Activated CD4-positive, alpha-beta T cell treated with anti-CD3 and anti-CD28 coated beads, Interleukin-2, amount 10 ng/mL, durations not matched to agents 24 days and 14 days (primary cell): ENCODE measurements at places on chromosomes 16 and 17. TPM values are rescaled to one million over a fixed set of nuclear protein-coding genes. Genes with fewer than 3 reads are reported as not detected.

TP53TG3 gene
- not detected in 2 replicates for total RNA-seq

ACSM3 gene
- total RNA-seq: 2.7 and 3.5 TPM in 2 replicates

FGF11 gene
- 9.4 and 9.5 TPM in 2 replicates for total RNA-seq

HAP1 gene
- total RNA-seq: 0.02 and 0.05 TPM in 2 replicates

TAT gene
- total RNA-seq: not detected in 2 replicates

ALOX15B gene
- total RNA-seq: not detected in 2 replicates

RHBDL1 gene
- 1.1 and 1.2 TPM in 2 replicates for total RNA-seq

ABCC11 gene
- total RNA-seq: 0.12 TPM in 1 of 2 replicates, not detected in the other

STAT3 gene
- total RNA-seq: 252 and 258 TPM in 2 replicates

- peaks cover 18% of the 10 kb centered on the region for H3K36me3 ChIP-seq
- peak overlapping the region; percentile 20 for H3K27ac ChIP-seq
- DNase-seq: no peak
- peaks cover 8% of the 10 kb centered on the region for H3K4me1 ChIP-seq
- H3K27me3 ChIP-seq: no peaks in the 10 kb centered on the region
Measured at GRCh38 chr16:23081675-23082119, 67.6 kb downstream of the USP31 start.

- H3K27ac ChIP-seq: peak overlapping the region; percentile 56
- H3K4me3 ChIP-seq: peak overlapping the region; percentile 61
- H3K36me3 ChIP-seq: no peaks in the 10 kb centered on the region
- H3K27me3 ChIP-seq: peaks cover 15% of the 10 kb centered on the region
Measured at GRCh38 chr16:3004781-3005284, 7.9 kb upstream of the CLDN9 start.

- no peak overlapping the region for H3K4me3 ChIP-seq
- peak overlapping the region; percentile 75 for H3K27ac ChIP-seq
- DNase-seq: peak; percentile 62
- H3K36me3 ChIP-seq: peaks cover 61% of the 10 kb centered on the region
- peaks cover 60% of the 10 kb centered on the region for H3K4me1 ChIP-seq
Measured at GRCh38 chr17:2064520-2064971, 9.6 kb downstream of the HIC1 start.

DNA sequence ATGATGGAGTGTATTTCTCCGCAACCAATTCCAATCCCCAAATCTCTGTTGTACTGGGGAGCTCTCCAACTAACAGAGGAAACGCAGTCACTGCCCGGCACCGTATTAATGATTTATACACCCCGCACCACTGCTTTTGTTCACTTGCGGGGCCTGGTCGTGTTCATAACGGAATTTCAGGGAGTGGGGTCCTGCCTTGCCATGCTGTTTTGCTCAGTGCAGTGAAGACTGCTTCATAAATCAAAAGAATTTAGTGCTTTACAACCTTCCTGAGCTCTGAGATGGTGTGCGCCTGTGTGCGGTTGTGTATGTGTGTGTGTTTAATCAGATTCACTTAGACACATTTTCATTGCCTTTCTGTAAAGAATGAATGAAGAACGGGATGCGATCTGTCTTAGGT lies 18.5 kb upstream of the RBFOX1 start:
- H3K4me3 ChIP-seq: no peak overlapping the region
- no peak overlapping the region for H3K27ac ChIP-seq
- no peaks in the 10 kb centered on the region for H3K27me3 ChIP-seq
- no peaks in the 10 kb centered on the region for H3K36me3 ChIP-seq

DNA sequence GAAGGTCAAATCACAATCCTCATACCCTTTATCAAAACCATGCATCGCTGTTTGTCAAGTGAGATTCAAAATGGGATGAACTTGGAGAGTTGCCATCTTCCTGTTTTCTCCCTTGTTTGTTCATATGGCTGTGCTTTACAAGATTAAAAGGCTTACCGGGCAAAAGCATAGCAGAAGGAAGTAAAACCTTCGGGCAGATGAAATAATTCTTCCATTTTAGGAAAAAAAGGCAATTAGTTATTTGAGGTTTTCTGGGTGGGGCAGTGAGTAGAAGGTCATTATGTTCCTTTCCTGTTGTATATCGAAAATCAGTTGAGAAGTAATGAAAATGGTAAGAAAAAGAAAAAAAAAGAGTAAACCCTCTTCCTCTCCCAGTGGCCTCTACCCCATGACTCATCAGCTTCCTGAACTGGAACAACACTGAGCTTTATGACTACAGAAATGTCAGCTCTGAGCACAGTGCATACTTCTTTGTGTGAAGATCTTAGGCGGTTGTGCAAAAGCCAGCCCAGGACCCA lies 369.2 kb downstream of the CDH13 start:
- no peak overlapping the region for H3K27ac ChIP-seq
- no peaks in the 10 kb centered on the region for H3K4me1 ChIP-seq
- no peak for DNase-seq
- H3K36me3 ChIP-seq: no peaks in the 10 kb centered on the region
- no peaks in the 10 kb centered on the region for H3K27me3 ChIP-seq

GRCh38 chr16:79093554-79093967 lies 507.0 kb downstream of the MAF start:
- H3K4me3 ChIP-seq: peak overlapping the region; percentile 69
- H3K4me1 ChIP-seq: peaks cover 51% of the 10 kb centered on the region
- H3K27ac ChIP-seq: peak overlapping the region; percentile 85
- peaks cover 17% of the 10 kb centered on the region for H3K27me3 ChIP-seq

DNA sequence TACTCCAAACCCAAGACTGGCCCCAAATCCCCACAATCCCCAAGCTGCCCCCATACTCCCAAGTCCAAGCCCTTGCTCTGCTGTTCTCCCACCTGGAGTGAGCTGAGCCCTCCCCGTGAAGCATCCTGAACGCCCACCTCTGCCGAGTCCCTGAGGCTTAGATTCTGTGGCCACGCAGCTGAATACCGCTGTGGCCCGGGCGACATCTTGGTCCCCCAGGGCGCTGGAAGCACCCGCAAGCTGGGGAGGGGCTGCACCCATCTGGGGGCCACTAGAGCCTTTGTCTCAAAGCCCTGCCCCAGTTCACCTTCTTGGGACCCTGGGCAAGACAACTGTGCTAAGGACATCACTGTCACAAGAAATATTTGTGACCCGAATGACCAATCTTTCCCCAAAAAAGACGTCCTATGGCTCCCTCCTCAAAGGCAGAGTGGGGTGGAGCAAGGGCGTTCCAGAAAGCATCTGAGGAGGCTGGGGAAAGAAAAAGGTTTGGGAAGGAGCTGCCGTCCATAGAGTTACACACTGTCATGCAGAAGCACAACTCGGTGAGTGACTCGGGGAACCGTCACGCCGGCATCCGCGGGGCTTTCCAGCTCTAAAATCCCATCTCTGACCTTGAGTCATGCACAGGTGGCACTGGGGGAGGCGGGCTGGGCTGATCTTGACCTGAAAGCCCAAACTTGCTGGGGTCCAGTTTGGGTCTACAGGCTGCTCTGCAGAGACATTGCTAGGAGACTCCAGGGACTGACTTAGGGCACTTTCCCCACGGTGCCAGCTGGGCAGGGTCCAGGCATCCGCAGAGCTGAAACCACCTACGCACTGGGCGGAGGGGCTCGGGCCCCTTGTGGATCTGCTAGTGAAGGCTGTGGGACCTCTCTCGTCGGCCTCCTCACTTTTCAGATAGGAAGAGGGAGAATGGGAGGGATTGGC lies 6.6 kb downstream of the PTX4 start:
- H3K4me1 ChIP-seq: no peaks in the 10 kb centered on the region
- DNase-seq: no peak
- no peak overlapping the region for H3K4me3 ChIP-seq
- peaks cover 3% of the 10 kb centered on the region for H3K27me3 ChIP-seq

- no peaks in the 10 kb centered on the region for H3K36me3 ChIP-seq
- no peak for DNase-seq
- no peaks in the 10 kb centered on the region for H3K27me3 ChIP-seq
Measured at GRCh38 chr17:31581491-31581890, 190.0 kb downstream of the RAB11FIP4 start.

GRCh38 chr16:85457366-85457765 lies 155.8 kb upstream of the GSE1 start:
- H3K36me3 ChIP-seq: no peaks in the 10 kb centered on the region
- H3K27ac ChIP-seq: no peak overlapping the region
- H3K4me3 ChIP-seq: no peak overlapping the region
- H3K27me3 ChIP-seq: peaks cover 19% of the 10 kb centered on the region

GRCh38 chr16:57591086-57591869 lies 37.2 kb upstream of the ADGRG1 start:
- H3K27me3 ChIP-seq: no peaks in the 10 kb centered on the region
- DNase-seq: peak; percentile 90
- H3K4me1 ChIP-seq: peaks cover 37% of the 10 kb centered on the region
- H3K4me3 ChIP-seq: peak overlapping the region; percentile 79
- peak overlapping the region; percentile 94 for H3K27ac ChIP-seq
- H3K36me3 ChIP-seq: peaks cover 12% of the 10 kb centered on the region

DNA sequence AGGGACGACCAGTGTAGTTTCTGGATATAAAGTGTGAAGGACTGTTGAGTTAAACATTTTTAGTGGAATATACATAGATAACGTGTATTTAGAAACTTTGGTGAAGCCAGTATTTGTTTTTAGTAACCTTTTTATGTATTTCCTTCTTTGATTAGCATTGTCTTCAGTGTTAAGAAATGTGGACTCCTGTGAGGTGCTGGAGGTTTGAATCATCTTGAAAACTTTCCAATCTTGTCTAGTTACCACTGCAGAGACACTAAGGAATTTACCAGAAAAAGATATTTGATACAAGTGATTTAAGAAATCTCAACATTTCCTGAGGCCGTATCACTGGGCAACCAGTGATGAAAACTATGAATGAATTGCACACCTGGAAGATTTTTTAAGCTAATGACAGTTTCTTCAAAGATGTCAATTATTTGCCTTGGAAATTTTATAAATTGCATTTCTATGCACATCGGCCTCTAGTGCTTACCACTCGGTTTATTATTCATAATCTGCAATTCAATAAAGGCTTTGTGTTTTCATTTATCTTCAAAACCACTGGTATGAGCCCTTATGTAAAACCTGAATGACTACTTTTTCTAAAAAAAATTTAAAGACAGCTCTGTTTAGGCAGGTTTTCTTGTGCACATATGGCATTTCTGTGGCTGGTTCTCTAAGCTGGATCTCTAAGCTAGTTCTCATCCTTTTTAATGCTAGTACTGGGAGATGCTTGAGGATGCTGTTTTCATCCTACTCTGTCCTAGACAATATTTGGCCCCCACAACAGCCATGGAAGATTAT lies 31.4 kb upstream of the ADCY7 start:
- H3K4me3 ChIP-seq: no peak overlapping the region
- H3K27ac ChIP-seq: no peak overlapping the region
- H3K36me3 ChIP-seq: peaks cover 6% of the 10 kb centered on the region
- no peaks in the 10 kb centered on the region for H3K4me1 ChIP-seq

DNA sequence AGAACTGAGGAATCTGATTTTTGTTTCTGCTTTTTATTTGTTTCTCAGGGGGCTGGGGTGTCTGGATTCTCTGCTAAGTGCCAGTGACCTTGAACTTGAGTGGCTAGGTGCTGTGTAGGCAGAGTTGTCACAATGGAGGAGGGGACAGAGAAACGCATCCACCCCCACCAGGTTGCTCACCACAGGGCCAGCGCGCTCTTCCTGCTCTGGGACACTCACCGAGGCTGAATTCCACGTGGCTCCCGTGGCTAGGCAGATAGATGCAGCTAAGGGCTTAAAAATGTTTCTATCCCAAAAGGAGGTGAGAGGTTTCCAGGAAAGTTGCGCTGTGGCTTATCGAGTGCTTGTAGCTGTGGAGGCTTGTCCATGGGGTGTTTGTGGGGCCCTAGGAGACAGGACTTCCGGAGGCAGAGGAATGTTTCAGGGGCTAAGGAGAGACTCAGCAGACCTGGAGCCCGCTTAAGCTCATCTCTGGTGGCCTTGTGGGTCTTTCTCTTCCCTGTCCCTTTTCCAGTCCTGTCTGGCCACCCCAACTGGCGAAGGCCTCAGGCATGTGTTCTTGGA lies 36.8 kb downstream of the ADCY7 start:
- no peaks in the 10 kb centered on the region for H3K27me3 ChIP-seq
- no peak overlapping the region for H3K4me3 ChIP-seq
- DNase-seq: no peak
- H3K4me1 ChIP-seq: peaks cover 2% of the 10 kb centered on the region
- peaks cover 31% of the 10 kb centered on the region for H3K36me3 ChIP-seq

DNA sequence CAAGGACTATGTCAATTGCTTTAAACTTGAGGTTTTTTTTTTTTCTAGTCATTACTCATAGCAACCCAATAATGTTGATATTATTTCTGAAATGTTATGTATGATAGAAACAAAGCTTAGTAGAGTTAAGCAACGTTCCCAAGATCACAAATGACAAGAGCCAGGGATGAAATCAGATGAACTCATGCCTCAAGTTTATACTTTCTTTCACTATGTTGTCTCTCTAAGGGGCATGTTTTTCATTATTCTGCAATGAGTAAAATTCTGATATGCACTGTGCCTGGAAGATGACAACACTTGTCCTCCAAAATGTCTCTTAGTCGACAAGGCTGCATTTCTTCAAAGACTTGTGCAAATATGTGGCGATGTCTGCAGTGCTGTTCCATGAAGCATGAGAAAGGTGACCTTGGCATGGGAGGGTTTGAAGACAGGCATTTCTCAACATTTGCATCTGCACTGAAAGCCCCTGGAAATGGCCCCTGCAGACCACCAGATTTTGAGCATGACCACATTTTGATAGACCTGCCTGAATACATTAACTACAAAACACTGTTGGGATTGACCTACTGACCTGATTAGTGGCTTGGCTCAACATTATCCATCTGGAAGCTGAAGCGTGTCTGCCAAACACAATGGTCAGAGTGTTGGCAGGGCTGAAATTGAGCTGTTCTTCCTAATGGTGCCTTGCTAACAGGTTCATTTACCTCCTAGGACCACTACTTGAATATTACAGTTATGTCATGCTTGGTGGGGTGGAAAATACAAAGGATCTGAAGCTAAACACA lies 1027.5 kb downstream of the CDH11 start:
- no peaks in the 10 kb centered on the region for H3K36me3 ChIP-seq
- H3K4me1 ChIP-seq: no peaks in the 10 kb centered on the region
- no peak overlapping the region for H3K27ac ChIP-seq
- no peak overlapping the region for H3K4me3 ChIP-seq
- DNase-seq: no peak

- no peak overlapping the region for H3K4me3 ChIP-seq
- H3K27me3 ChIP-seq: peaks cover 3% of the 10 kb centered on the region
- DNase-seq: no peak
- H3K4me1 ChIP-seq: peaks cover 4% of the 10 kb centered on the region
- no peaks in the 10 kb centered on the region for H3K36me3 ChIP-seq
Measured at GRCh38 chr16:85418978-85419491, 194.1 kb upstream of the GSE1 start.

- H3K4me1 ChIP-seq: no peaks in the 10 kb centered on the region
- no peaks in the 10 kb centered on the region for H3K27me3 ChIP-seq
- no peak for DNase-seq
- no peak overlapping the region for H3K27ac ChIP-seq
- no peaks in the 10 kb centered on the region for H3K36me3 ChIP-seq
Measured at GRCh38 chr17:72407931-72408330, 287.1 kb downstream of the SOX9 start.
